Activated CD8-positive, alpha-beta T cell treated with anti-CD3 and anti-CD28 coated beads for 36 hours (primary cell): ENCODE measurements at places on chromosomes 1 and 21. TPM values are rescaled to one million over a fixed set of nuclear protein-coding genes. Genes with fewer than 3 reads are reported as not detected.

DNA sequence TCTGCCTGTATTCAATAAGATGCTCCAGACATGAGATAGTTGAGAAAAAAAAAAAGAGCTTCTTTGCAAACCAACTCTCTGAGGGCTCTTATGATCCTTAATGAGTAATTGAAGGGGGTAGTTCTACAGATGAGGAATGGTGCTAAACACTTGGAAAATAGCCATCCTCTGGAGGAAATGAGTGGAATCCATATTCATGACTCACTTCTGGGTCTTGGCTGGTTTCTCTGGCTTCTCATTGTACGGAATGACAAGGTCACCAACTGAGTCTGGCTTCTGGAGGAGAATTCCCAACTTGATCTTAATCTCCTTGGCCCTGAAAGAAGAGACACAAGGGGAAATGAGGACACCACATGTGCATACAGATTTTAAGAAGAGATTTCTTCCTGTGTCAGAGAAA lies 34.7 kb downstream of the RGS5 start:
- DNase-seq, result no peak

Gene ANKRD35
- total RNA-seq, result 0.59 TPM

DNA sequence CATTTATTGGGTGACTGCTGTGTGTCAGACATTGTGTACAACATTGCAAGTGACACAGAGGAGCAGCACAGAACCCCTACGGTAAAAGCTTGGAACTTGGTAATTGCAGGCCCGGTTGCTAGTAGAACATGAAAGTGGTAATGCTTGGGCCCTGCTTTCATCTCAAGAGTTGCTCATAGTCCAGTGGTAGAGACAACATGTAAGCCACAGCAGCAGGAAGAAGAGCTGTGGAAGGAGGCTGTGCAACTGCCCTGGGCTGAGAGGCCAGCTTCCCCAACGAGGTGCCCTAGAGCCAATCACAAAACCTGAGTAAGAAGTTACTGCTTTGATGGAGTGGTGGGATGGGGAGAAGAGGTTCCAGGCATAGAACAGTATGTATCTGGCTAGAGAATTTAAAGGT lies 18.4 kb downstream of the CNIH4 start:
- no peak for DNase-seq

DNA sequence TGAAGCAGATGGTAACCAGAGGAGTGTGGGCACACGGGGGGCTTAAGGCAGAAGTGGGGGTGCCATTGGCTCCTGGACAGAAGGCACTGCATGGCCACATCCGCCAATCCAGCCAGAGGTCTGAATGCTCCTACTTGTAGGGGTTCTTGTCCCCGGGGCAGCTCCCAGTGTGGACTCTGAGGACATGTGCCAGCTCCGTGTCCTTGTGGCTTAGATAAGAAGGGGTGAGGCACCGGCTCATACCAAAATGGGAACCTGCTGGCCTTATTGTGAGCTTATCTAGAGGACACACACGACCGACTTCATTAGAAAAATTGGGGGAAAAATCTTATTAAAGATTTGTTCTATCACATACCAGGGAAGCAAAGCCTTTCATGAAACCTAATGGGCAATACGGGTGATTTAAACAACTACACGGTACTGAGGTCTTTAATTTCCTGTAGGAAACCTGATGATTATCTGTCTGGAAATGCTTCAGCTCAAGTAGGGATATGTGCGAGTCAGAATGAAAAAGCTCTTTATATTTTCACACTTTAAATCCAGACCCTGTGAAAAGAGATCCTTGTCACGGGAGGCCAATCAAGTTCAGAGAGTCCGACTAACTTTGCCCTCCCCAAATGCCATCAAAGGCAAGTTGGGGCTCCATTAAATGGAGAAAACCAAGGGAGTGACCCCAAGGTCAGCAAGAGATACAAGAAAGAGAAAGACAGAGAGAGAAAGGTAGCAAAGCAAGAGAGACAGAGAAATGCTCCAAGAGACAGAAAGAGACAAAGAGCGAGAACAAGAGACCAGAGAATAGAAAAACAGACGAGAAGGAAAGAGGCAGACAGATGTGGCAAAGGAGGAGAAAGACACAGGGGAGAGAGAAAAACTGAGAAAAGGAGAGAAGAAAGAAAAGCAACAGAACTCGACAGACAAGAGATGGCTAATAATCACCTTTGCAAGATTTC lies 14.1 kb upstream of the KCNN3 start:
- DNase-seq, result no peak

DNA sequence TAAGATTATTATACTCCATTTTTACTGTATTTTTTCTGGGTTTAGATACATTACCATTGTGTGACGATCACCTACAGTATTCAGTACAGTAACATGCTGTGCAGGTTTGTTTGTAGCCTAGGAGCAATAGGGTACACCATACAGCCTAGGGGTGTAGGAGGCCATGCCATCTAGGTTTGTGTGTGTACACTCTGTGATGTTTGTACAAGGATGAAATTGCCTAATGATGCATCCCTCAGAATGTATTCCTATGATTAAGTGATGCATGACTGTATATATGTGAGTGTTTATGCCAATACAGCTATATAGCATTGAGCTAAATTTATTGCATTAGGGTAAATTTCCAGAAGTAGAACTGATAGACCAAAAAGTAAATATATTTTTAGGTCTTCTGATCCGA lies 23.3 kb downstream of the TUFT1 start:
- DNase-seq, result no peak

Gene ADGRL2
- total RNA-seq, result not detected

DNA sequence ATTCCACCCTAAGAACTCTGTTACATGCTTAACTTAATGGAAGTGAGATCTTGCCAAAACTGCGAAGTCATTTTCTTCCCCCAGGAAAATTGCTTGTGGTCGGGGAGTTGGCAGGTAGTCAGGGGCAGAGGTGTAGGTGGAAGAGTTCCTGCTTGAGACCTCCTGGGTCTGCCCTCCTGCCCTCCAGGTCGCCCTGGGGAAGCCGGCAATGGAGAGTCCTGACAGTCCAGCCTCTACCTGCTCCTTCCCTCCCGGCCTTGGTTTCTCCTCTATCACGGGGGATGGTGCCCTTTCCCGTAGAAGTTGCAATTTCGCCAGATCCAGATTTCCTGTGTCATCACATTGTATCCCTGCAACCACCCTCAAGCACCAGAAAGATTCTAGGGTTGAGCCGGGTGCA lies 463.8 kb downstream of the MATN1 start:
- no peak for DNase-seq

DNA sequence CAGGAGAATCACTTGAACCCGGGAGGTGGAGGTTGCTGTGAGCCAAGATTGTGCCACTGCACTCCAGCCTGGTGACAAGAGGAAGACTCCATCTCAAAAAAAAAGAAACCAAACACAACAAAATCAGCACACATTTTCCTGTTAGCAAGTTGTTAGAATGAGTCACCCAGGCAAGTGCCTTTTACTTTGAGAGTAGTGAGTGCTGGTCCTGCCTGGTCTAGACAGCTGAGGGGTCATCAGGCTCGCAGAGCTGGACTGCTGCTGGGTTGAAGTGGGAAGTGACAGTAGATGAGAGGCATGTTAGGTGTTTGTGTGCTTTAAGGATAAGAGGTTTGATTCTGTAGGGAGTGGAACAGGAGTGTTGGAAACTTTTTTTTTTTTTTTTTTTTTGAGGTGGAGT lies 31.9 kb downstream of the GNPAT start:
- peak; percentile 22 for DNase-seq

- DNase-seq, result peak; percentile 90
Measured at GRCh38 chr1:37682334-37682987, 9.9 kb upstream of the CDCA8 start.

- peak; percentile 36 for DNase-seq
Measured at GRCh38 chr1:202967684-202968281, 726 bp upstream of the CYB5R1 start.

DNA sequence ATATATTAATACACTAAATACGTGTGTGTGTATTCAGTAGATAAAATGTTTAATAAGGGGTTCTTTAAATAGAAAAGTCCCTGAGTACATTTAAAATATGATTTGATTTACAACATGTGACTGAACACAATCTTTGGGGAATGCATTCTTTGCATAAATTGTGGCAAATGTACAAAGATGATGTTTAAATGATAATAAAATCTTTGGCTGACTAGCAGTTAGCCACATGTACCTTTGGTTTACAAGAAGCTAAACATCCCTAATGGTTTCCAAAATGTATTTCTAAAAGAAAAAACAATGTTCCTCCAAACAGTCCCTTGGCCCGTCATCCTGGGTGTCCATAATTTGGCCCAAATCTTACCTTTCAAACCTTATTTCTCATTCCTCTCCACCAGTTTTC lies 106.4 kb upstream of the MARK1 start:
- no peak for DNase-seq

DNA sequence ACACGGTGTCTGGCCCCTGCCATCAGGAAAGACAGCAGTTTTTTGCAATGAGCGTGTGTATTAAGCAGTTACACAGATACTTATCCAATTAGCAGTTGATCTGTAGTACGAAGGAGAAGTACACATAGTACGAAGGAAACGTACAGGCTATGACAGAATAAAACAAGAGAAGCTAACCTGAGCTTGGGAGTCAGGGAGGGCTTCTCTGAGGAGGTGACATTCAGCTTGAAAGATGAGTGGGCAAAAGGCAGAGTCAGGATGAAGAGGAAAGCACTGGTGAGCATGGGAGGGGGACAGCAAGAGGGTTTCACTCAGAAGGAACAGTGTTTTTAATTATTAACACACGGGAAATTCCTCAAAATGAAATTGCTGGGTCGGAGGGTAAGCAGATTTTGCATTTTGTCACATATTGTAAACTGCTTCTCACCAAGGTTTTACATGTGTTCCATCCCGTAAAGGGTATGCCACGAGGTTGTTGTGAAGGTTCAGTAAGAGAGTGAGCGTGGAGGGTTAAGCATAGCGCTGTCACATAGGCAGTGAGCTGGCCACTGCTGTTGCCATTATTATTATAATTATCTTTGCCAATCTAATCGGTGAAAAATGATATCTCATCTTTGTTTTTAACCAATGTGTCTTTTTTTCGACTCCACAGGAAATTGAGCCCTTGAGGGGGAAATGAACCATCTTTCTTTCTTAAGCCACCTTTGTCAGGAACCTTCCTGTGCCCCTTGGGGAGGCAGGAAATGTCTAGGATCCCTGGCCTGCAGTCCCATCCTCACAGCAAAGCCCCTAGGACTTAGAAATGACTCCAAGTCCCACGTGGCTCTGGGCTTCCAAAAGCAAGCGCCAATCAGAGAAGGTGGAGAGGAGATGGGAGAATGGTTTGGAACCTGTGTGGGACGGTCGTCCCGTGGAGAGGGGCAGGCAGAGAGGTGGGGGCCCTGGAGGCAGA lies 47.3 kb upstream of the POU3F1 start:
- DNase-seq, result no peak

DNA sequence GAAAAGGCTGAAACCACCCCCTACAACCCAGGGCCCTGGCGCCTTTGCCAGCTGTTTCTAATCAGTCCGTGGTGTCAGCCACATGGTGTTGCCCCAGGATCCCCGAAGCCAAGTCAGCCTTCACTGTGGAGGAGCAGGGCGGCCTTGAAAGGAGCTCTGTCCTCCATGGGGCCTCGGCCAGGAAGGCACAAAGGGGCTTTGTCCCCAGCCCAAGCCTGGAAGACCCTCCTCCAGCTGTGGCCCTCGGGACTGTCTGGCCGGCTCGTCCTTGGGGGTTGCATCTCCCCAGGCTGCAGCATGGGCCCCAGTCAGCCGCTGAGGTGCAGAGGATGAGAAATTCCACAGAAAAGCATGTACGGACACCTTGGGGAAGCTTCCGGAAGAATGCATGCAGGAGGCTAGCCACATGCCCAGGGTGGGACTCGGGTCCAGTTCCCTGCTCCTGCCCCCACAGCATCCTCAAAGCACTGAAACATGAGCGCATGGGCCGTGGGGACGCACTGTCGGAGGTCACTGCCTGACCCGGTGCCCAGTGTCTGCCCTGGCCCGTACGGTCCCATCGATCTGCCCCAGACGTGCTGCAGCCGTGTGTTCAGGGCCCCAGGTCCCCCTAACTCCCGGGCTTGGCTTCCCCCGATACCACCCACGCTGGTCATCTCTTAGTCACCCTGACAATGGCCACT lies 38.6 kb upstream of the POFUT2 start:
- DNase-seq, result no peak

DNA sequence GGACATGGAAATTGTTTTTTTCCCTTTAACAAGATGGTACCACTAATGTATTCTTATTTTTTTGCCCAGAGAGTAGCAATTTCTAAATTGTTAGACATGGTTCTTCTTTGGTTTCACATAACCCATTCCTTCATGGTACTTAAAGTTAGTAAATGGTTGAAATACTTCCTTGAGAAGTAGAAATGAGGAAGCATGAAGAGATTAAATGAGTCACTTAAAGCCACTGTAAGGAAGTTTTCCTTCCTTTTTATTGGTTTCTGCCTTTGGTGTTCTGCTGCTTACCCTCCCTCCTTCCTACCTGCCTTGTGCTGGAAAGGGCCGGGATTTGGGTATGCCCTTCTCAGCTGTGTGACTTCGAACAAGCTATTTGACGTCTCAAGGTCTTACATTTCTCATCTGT lies 101.0 kb downstream of the KIF26B start:
- DNase-seq, result no peak

- no peak for DNase-seq
Measured at GRCh38 chr1:91135799-91136198, 114.0 kb upstream of the ZNF644 start.

GRCh38 chr1:111770916-111771315 lies 15.2 kb downstream of the DDX20 start:
- no peak for DNase-seq

- DNase-seq, result no peak
Measured at GRCh38 chr1:151508833-151509232, 2.4 kb upstream of the CGN start.

DNA sequence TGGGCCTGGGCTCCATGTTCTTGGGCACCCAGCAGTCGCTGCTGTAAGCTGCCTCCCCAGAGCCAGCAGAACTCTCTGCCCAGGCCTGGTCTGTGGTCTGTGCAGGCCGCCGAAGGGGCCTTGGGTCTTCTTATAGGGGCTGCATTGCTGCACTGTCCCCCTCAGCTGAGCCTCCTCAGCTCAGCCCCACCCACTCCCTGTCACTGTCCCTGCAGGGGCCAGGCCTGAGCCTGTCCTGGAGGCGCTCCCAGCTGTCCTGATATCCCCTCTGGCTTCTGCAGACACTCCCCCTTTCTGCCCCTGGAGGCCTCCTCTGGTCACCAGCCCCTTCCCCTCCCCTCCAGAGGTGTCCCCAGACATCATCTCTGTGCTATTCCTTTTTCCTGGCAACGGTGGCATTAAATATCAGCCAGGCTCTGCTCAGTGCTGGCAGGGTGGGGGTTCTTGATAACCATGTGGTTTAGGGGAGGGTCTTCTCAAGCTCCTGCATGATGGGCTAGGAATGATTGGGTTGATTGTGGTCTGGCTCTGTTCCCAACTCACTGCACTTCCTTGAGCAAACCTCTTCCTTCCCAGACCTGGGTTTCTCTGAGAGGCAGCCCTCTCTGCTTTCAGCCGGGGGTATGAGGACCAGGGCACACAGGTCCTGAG lies 3.7 kb upstream of the FOXO6 start:
- DNase-seq, result no peak

Gene DDI2
- 34.9 TPM for total RNA-seq
